Hair follicular keratinocyte (primary cell): ENCODE measurements at places on chromosomes 11 and 22. TPM values are rescaled to one million over a fixed set of nuclear protein-coding genes. Genes with fewer than 3 reads are reported as not detected.

Gene RCN1
- total RNA-seq: 58.5 and 98.7 TPM in 2 replicates

Gene MUC2
- not detected in 2 replicates for total RNA-seq

Gene MAJIN
- not detected in 2 replicates for total RNA-seq

Gene PVALB
- total RNA-seq: not detected in 2 replicates

Gene TMEM45B
- total RNA-seq: 3.7 and 9.5 TPM in 2 replicates

Gene GGTLC3
- total RNA-seq: not detected in 2 replicates

Gene CARD18
- total RNA-seq: 0.19 and 4.1 TPM in 2 replicates

Gene IGLL5
- not detected in 2 replicates for total RNA-seq

Gene AIFM3
- total RNA-seq: 3.3 and 4.0 TPM in 2 replicates

Gene PKDREJ
- under 0.01 TPM in 1 of 2 replicates, not detected in the other for total RNA-seq

Gene MYBPC3
- not detected in 2 replicates for total RNA-seq

Gene OR8B3
- not detected in 2 replicates for total RNA-seq

Gene FAM111B
- 2.3 and 10.9 TPM in 2 replicates for total RNA-seq

Gene TMEM121B
- 0.16 TPM in 1 of 2 replicates, not detected in the other for total RNA-seq

Gene CATSPERZ
- total RNA-seq: not detected in 2 replicates

Gene SYT12
- total RNA-seq: 0.53 and 1.3 TPM in 2 replicates

Gene TSPAN32
- not detected in 2 replicates for total RNA-seq

Gene GPR83
- total RNA-seq: 0.16 TPM in 1 of 2 replicates, not detected in the other

Gene EXPH5
- 5.4 TPM in 2 replicates for total RNA-seq

Gene LRP4
- 2.0 and 9.6 TPM in 2 replicates for total RNA-seq

Gene TIGD3
- 0.08 TPM in 1 of 2 replicates, not detected in the other for total RNA-seq

Gene TYMP
- 70.9 and 112 TPM in 2 replicates for total RNA-seq

Gene ST3GAL4
- 51.8 and 54.5 TPM in 2 replicates for total RNA-seq

Gene CD3E
- not detected in 2 replicates for total RNA-seq

Gene MDK
- total RNA-seq: 22.3 and 55.3 TPM in 2 replicates

Gene SCN4B
- total RNA-seq: 2.5 and 7.8 TPM in 2 replicates
